Activated T-helper 17 cell treated with anti-CD3 and anti-CD28 coated beads, Interleukin-2, amount 50 U/mL, for 72 hours (primary cell): ENCODE measurements at places on chromosomes 5 and 9. TPM values are rescaled to one million over a fixed set of nuclear protein-coding genes. Genes with fewer than 3 reads are reported as not detected.
A peak's percentile ranks its signal among the peaks of the same experiment; 100 is the strongest.

- no peak for ATAC-seq
These were observed 47.8 kb downstream of the PTPN3 start for GRCh38 chr9:109450346-109450745.

DNA sequence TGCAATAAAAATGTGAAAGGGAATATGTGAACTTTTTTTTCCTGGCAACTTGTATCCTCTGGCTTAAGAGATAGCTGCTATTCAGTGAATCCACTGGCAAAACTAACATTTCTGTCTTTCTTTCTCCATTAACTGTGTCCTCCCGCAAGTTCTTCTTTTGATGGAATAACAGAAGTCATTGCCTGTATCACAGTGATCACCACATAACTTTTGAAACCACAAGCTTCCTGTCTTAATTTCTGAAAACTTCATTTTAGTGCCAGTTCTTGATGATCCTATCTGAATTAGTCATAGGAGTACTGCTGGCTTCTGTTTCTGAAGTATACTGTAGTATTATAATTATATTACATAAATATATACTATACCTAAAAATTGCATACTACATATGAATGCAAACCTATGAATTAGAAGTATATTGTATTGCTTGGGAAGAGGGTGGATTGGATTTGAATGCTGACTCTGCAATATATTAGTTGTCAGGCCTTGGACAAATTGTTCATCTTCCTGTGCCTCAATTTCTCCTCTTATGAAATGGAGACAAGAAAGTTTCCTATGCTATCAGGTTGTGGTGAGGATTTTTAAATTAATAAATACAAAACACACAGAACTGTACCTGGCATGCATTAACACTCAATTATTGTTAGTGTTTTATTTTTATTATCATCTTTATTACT, 441.6 kb downstream of the CETN3 start:
- ATAC-seq, result no peak

GRCh38 chr5:59267033-59267432, 626.5 kb downstream of the PDE4D start:
- ATAC-seq, result no peak

DNA sequence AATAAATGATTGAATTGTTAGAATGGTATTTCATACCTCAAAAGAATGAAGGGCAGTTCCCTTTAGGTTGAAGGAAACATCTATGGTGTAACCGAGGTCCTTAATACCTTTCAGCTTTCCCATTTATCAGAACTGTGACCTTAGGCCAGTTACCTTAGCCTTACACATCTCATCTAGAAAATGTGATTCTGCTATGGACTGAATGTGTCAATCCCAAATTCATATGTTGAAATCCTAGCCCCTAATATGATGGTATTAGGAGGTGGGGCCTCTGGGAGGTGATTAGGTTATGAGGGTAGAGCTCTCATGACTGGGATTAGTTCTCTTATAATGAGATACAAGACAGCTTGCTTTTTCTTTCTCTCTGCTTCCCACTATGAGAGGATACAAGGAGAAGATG, 441.9 kb downstream of the PLK2 start:
- ATAC-seq, result no peak

GRCh38 chr9:107465467-107466451, 23.8 kb downstream of the KLF4 start:
- peak; percentile 72 for ATAC-seq

GRCh38 chr5:17360879-17361278, 137.2 kb upstream of the TAF11L2 start:
- ATAC-seq, result no peak

GRCh38 chr5:8879248-8879647, 666.6 kb downstream of the SEMA5A start:
- no peak for ATAC-seq

ADAMTSL2 gene
- total RNA-seq, result not detected

GRCh38 chr5:170333161-170333910, 35.8 kb upstream of the LCP2 start:
- ATAC-seq, result peak; percentile 68

DNA sequence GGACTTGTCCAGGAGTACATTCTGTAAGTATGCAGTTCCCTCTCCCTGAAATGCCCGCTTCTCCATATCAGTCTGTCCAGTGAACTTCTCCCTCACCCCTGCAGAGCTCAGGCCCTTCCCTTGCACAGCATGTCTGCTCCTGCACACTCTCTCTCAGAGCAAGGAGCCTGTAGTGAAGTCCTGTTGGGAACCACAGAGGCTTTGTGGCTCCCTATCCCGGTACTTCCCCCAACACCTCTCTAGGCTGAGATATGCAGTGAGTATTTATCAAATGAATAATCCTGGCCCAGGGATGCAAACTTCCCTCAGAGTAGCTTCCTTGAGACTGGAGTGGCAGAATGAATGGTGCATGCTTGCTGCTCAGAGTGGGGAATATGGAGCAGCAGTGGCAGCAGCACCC, 48.8 kb downstream of the POC5 start:
- peak; percentile 4 for ATAC-seq

GRCh38 chr5:87120518-87121303, 147.0 kb upstream of the RASA1 start:
- peak; percentile 83 for ATAC-seq

DNA sequence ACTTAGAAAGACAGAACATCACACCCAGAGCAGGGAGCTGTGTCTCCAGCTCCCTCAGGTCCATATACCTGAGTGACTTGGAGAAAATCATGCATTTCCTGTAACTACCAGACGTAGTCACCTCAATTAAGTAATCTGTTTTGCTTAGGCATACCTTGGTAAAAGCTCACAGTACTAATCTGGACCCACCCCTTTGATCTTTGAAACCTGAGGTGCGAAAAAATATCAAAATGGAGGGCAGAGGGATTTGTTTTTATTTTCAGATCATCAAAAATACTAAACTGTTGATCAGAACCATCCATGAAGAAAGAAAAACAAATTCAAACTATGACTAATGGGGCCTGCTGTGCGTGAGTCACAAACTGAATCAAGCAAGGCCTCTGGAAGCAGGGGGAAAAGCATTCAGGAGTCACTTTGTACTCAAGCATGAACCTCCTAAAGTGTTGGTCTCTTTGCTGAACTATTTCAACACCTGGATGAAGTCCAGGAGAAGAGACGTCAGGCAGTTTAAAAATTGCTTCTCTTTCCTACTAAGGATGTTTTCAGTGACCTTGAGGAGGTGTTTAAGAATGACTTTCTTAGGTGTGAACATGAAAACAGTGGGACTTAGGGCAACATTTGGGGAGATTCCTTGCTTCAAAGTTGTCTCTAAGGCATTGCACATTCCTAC, 76.3 kb downstream of the MUSK start:
- no peak for ATAC-seq

DNA sequence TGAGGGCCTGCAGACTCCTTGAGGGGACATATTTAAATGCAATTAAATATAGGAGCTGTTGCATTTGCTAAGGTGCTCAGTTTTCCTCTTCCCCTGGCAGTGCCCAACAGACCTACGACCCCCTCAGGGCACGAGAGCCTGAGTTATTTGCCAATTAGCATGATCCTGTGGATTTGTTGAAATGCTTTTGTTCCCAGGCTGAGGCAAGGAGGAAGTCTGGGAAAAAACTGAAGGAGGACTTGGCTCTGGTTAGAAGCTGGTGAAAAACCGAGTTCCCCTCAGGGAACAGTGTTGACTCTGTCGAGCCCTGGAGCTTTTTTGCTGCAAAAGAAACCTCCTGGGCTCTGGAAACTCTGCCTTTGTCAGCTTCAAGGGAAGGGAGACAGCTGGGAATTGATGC, 103.6 kb upstream of the SHB start:
- ATAC-seq, result no peak

DNA sequence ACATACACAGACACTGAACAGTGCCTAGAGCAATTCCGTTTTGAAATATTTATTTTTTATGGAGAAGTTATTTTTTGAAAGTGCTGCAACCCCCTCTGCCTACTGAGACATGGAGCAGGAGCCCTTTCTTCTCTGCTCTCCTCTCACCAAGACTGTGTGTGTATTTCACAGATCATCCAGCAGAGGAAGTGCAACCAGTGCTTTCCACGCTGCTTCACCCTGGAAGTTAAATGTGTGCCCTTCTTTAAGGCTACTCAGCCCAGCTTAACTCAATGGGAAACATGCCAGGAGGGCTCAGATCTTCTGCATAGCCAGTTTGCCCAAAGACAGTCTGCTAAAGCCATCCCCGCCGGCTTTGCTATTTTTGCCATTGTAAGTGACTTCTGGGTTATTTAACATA, 606.3 kb downstream of the TLE1 start:
- ATAC-seq, result no peak

PPP1R2B gene
- total RNA-seq, result 0.30 TPM

DNA sequence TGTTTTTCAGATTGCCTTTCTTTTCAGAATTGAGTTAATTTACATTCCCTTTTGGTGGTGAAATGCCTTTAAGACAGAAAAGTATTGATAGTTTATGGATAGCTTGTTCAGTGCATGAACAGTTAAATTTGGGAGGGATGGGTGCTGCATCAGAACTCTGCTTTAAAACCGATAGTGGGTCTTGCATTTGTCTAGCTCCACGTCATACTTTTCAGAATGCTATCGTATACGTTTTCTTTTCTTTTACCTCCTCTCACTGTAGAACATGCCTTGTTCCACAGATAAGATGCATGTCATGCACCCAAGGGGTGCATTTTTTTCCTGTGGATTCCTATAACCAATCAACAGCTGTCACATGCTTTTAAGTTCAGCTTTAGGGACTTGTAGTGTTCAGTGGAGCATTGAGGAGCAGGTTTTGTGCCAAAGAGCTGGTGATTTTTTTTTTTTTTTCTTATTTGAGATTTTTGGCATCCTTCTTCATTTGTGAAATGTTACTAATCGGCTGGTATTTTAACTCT, 2.3 kb downstream of the SLC44A1 start:
- ATAC-seq, result no peak

GRCh38 chr5:143547342-143547741, 143.9 kb upstream of the NR3C1 start:
- no peak for ATAC-seq

DNA sequence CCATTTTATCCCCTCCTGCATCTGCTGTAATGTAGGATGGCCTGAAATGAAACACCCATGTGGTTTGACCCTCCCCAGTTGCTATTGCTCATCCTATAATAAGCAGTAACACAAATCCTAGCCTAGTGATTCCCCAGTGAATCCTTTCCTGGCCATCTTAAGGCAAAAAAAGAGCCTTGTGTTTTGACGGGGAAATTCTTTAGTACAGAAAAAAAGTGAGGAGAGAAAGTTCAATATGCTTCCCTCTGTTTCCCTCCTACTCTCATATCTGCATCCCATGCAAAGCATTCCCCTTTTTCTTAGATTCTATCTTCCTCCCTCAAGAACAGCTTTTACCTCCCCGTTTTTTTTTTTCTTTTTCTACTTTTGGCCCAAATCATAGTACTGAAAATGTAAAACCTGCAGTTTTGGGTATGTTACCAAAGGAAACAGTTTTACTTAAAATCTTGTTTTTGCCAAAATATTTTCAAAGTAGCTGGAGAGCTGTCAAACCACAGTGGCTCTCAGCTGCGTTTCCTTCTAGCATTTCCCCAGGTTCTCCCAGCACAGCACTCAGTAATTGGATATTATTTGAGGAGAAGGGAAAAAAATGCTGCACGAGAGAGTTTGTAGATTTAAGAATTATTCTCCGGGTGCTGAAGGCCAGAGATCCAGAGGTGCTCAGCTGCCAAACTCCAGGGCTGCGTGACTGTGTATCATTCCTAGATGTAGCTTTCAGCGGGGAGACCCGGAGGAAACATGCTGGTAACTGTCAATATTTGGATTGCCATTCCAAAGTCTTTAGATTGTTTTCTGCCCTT, 321.4 kb downstream of the NPR3 start:
- ATAC-seq, result no peak

GRCh38 chr9:109591691-109592090, 93.6 kb upstream of the PTPN3 start:
- no peak for ATAC-seq

PCDHB3 gene
- 0.08 TPM for total RNA-seq

DNA sequence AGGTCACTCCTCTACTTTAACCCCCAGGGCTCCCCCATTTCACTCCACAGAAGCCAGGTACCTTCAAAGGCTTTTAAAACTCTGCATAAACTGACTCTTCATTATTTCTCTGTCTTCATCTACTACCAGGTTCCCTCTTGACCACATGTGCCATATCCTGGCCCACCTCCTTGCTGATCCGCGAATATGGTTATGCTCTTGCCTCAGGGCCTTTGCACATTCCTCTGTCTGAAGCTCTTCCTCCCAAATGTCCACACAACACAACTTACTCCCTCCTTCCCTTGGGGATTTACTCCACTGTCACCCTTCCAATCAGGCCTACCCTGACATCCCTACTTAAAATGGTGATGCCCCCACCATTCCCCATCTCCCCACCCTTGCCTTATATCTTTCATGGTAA, 134.6 kb upstream of the ANKRD55 start:
- no peak for ATAC-seq

DNA sequence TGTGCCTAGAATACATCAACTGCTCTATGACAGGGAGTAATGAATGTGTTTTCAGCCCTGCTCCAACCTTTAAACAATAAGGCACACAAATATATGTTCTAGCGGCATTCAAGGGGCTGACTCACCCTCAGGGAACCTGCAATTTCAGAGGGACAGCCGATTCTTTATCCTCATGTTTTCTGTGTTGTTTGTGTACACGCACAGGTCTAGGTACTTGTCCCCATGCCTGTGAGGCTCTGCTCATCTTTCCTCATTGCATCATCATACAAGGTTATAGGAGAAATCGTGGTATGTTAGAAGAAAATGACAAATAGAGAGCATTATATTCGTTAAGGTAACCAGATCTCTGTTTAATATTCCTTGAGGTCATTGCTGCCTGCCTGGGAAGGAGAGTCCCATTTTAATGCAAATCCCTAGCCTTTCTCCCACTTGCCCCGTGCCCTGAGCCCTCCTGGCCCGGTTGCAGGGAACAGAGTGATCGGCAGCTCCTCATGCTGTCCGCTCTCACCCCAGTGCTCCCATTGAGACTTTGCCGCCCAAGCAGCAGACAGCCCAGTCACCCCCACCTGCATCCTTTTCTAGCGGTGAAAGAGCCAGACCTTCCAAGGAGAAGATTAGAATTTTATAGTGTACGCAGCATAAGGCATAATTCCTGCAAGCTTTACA, 14.6 kb downstream of the MAP1B start:
- ATAC-seq, result no peak

DNA sequence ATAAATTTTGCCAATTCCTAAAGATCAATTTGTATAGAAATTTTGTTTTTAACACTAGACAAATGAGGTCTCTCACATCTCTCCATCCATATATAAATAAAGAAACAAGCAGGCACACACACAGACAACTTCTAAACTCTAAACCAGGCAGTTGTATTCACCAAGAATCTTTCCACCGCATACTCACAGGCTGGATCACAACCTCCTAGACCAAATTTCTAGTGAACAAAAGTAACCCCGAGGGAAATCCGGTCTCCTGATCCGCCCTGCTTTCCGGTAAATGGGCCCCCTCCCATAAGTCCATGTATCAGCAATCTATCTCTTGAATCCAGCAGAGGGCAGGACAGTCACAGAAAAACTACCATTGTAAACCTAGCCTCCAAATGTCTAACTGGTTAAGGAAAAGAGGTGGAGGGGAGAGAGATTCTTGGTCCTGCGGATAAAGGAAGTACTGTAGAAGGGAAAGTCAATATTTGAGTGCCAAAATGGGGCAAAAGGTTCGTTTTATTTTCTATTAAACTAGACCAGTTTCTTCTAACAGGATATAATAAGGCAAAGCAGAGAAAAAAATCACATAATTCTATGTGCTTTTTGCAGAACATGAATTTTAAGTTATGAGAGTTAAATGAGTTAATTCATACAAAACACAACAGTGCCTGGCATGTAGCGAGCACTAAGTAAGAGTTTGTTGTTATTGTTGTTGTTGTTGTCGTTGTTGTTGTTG, 4.8 kb upstream of the SMU1 start:
- peak; percentile 65 for ATAC-seq

SPAG8 gene
- 0.58 TPM for total RNA-seq

GRCh38 chr9:90840696-90841095, 39.1 kb downstream of the SYK start:
- no peak for ATAC-seq
